Stimulated activated CD8-positive, alpha-beta memory T cell treated with anti-CD3 and anti-CD28 coated beads, Interleukin-4, amount 100 ng/mL, for 1 hour (primary cell): ENCODE measurements at places on chromosomes 11 and 22.

DNA sequence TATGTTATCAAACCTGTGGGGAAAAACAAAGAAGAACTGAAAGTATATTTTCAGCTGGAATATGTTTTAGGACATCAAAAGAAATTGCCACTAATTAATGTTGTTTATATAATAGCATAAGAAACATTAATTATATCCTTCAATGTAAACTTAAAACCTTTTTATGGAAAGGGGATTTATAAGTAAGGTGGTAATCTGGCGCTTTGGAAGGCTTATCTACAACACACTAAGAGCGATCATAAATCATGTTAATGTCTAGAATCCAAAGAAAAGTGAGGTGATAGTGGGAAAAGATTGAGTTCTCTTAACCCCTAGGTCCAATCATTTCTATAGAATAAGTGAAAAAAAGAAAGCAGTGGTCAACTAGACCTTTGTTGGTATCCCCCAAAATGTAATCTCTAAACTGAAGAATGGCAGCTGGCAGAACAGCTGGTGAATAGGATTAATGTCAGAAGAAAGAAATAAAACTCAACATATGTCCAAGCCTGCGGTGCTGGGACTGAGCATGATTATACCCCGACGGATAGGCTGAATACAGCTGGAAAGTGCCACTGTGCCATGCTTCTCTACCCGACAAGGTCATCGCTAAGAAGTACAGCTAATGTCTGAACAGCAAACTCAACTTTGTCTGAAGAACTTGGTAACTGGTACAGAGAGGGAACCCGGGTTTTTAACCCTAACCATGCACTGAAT is 64.0 kb downstream of the SOX6 start:
- DNase-seq = no peak

- DNase-seq = no peak
Measured at GRCh38 chr22:36339171-36340065, 48.3 kb downstream of the MYH9 start.

DNA sequence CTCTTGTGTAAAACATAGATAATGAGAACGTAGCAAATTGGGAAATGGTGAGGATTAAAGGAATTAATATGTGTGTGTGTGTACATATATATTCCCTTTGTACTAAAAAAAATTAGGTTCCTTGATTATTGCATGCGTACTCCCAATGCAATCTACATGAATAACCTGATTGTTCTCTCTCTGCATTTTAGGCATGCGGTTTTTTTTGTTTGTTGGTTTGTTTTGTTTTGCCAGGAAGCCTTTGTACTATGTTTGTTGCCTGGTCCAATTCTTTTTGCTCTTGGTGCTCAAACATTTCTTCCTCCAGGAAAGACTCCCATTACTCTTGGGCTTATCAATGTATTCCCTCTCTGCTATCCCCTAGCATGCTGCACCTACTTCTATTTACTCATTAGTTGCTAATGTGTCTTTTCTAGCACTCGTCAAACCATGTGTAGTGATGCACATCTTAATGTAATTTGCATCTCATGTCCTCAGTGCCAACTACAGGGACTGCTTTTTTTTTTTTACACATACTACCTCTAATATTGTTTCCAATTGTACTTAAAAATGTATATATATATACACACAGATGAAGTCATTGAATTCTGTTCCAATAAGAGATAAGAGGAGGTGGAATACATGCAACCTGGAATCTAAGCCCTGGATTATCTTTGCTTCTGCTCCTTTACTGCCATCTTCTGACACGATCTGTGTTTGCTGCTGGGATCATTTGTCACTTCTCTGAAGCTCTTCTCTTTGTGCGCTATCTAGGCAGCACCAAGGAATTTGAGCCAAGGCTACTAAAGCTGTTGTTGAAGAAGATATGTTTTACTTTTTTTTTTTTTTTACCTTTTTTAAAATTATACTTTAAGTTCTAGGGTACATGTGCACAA is 197.2 kb upstream of the ANO3 start:
- DNase-seq = no peak

GRCh38 chr11:115920092-115920461 is 415.9 kb upstream of the CADM1 start:
- no peak for DNase-seq

GRCh38 chr11:2090172-2091111 is 48.7 kb downstream of the IGF2 start:
- DNase-seq = no peak
